ENCODE measurements at places on chromosomes 11 and 22.

GRCh38 chr22:33923660-33924246, 3.5 kb upstream of the LARGE1 start:
- no peak for DNase-seq

DNA sequence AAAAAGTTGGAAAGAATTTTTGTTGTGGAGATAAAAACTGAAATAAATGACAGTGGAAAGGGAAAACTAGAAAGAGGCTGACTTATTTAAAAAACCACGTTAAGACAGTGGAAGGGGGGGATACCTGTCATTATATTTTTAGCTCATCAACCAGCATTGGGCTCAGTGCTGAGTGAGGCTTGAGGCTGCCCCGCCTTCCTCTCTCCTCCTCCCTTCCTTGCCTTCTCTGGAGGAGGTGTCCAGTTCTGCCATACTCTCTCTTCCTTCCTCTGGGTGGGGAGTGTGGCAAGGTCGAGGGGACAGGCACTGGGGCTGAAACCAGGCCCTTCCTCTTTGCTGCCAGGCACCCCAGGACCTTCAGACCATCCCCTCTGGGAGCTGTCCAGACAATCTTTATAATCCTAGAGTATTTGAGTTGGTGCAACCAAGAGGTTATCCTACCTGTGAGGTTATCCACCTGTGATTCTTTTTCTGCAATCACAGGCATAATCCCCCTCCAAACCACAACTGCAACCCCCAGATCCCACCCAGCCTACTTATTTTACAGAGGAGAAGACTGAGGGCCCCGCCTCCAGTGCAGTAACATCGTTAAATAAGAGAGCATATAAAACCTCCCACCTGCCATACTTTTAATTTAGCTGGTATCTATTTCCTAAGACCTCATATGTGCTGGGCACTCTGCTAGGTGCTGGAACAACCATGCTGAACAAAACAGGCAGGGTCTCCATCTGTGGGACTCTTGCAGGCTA, 578.5 kb downstream of the BUD13 start:
- no peak for DNase-seq

GRCh38 chr22:34993548-34993947, 72.4 kb upstream of the ISX start:
- DNase-seq: no peak

GRCh38 chr11:74232311-74232950, 61.3 kb downstream of the PPME1 start:
- no peak for DNase-seq

- DNase-seq: peak; percentile 20
These were observed 59.3 kb downstream of the CD82 start for GRCh38 chr11:44624761-44625221.

DNA sequence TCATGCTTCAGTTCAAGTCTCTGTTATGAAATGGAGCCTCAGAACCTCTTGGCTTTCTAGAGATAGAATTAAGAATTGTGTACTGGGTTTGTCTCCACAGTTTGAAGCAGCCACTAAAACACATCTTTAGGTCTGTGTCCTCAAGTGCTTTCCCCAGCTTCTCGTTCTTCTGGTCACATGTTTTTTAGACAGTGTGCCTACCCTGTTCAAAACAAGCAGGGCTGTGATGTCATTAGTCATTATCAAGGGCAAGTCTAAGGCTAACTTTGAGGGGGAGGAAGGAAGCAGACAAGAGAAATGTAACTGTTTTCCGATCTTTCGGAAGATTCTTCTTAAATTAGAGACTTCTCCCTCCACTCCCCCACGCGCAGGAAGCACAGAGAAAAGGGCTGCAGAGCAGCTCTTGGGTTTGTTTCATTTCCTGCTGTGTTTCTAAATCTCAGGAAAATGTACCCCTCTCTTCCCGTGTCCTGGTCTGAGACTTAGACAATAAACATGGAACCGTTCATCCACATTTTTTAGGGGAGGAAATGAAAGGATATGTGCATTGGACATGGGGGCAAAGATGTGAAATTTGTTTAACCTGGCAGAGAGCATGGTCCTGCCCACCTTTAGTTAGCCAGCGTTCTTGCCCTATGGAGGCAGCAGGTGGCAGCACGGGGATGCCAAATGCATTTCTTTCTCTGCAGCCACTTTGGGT, 3.1 kb downstream of the AKIP1 start:
- DNase-seq: no peak

- DNase-seq: peak; percentile 64
These were observed 4.7 kb downstream of the LTBP3 start for GRCh38 chr11:65553301-65554001.

- DNase-seq: peak; percentile 52
These were observed 838 bp downstream of the WNT11 start for GRCh38 chr11:76205252-76206076.

GRCh38 chr22:46245511-46245910, 4.6 kb downstream of the CDPF1 start:
- peak; percentile 78 for DNase-seq

DNA sequence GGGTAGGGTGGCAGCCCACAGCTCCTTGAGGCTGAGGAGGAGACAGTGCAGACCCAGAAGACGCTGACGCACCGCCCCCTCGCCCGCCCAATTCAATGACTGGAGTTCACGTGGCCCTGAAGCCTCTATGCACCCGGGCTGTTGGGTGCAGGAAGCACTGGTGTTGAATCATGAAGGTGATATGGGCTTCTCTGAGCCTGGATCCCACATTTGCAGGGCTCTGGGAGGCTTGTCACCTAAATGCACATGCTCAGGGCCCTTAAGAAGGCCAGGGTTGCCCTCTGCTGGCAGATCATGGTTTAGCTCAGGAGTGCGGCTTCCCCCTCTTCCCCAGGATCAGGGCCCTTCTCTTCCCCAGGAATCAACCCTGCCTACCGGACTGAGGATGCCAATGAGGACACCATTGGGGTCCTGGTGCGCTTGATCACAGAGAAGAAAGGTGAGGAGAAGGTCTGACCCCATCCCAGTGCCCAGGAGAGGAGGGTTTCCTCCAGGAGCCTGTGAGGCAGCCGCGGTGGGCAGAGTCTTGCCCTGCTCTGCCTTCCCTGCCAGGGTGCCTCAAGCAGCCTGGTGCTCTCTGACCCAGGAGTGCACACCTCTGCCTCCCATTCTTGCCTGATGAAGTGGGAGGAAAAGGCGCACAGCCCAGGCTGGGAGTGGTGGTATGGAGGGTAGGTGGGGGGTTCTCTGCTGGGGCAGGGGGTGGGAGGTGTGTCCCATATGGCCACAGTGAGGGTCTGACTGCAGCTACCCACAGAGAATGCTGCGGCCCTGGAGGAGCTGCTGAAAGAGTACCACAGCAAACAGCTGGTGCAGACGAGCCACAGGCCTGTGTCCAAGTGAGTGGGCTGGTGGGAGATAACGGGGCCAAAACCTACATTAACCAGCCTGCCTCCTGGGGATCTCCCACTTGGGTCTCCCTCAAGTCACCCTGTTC, 17.5 kb downstream of the RELT start:
- peak; percentile 84 for DNase-seq

DNA sequence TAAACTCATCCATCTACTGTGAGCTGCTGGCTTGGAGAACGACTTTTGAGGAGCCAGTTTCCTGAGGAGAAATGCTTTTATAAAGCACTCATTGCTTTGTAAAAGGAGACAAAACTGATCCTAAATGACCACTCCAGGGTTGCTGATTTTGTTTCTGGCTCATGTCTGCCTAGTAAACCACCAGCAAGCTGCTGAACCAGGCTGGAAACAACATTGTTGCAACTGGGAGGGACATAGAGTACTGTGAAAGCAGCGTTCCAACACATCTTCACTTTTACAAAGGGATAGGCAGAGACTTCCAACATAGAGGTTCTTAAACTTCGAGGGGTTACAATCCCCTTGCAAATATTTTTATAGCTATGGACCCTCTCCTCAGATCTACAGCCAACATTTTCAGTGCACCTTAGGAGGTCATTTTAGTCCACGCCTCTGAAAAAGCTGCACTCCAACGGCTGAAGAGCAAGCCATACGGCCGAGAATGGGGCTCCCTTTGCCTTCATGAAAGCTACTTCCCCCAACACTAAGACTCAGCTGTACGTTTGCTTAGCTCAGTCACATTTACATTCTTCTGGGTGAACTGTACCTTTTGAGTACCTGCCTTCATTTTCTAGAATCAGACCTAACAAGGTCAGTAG, 54.7 kb downstream of the PANX1 start:
- no peak for DNase-seq

GRCh38 chr11:85939099-85940015, 84.2 kb downstream of the CCDC83 start:
- DNase-seq: no peak

GRCh38 chr11:43789700-43790443, 90.8 kb upstream of the ALKBH3 start:
- DNase-seq: no peak

- DNase-seq: no peak
These were observed 8.2 kb upstream of the MAFF start for GRCh38 chr22:38193580-38193979.

DNA sequence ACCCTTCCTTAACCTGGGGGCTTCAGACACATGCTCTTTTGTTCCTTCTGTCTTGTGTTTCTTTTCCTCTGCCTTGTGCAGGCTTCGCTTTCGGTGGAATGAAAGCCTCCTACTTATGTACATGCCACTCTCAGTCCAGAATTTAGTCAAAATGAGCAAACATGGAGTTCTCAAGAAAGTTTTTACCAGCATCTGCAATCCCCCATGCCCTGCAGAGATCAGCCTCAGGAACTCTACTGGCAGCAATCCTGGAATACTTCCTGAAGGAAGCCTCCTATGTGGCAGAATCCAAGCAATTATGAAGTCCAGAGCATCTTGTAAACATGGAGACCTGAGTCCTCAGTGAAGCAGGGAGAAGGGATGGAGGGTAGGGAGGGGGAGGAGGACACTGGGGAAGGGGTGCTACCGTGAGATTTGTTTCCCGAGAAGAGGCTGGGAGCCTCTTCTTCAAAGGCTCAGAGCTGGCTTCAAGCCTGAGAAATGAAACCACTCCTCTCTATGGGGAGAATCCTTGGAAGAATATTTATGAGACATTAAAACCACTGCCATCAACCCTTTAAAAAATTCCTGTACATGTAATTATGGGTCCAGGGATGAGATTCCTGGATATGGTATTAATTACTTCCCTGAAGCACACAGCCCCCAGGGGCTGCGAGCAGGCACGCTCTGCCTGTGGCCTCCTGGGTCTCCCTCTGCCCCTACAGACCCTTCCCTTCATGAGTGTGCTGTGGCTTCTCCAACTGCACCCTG, 58.4 kb downstream of the TENM4 start:
- no peak for DNase-seq

DNA sequence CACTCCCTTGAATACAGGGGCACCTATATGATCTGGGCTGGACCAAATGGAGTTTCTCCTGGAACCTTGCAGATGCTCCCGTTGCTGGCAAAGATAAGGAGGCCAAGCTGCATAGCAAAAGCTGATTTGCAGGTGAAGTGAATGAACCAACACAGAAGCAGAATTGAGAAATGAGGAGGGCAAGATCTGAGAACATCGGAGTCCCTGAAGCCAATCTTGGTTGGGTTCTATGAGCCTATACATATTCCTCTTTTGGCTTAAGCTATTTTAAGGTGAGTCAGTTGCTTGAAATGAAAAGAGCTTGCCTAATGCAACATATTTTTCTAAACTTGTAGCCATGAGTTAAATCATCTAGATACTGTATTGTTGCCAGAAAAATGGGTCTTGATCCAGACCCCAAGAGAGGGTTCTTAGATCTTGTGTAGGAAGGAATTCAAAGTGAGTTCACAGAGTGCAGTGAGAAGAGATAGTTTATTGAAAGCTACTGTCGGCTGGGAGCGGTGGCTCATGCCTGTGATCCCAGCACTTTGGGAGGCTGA, 23.5 kb downstream of the WEE1 start:
- no peak for DNase-seq
